ENCODE measurements at places on chromosomes 1 and 21.

- DNase-seq: peak; percentile 75
These were observed 52.7 kb upstream of the WASF2 start for GRCh38 chr1:27542463-27543273.

GRCh38 chr1:113943028-113943811 lies 14.1 kb downstream of the HIPK1 start:
- peak; percentile 92 for DNase-seq

- no peak for DNase-seq
These were observed 141.0 kb upstream of the TNR start for GRCh38 chr1:175884369-175884768.

DNA sequence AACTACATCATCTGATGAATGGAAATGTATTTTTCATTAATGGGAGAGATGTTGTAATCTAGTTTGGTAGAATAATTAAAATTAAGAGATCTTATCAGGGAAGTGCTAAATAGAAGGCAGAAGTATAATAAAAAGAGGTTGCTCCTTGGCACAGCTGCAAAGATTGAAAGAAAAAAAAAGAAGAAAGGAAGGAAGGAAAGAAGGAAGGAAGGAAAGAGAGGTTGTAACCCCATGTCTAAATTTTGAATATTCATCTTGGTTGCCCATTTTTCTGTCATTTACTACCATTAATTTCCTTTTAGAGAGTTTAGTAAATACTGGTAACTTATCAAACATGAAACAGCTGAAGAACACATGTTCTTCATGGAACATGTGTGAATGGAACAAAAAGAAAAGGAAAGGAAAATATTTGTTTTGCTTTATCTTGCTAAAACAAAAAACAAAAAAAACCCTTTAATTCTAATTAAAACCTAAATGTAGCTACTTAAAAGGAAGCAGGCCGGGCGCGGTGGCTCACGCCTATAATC lies 10.5 kb upstream of the MDM4 start:
- no peak for DNase-seq

GRCh38 chr1:217343907-217344306 lies 287.0 kb downstream of the GPATCH2 start:
- DNase-seq: no peak

DNA sequence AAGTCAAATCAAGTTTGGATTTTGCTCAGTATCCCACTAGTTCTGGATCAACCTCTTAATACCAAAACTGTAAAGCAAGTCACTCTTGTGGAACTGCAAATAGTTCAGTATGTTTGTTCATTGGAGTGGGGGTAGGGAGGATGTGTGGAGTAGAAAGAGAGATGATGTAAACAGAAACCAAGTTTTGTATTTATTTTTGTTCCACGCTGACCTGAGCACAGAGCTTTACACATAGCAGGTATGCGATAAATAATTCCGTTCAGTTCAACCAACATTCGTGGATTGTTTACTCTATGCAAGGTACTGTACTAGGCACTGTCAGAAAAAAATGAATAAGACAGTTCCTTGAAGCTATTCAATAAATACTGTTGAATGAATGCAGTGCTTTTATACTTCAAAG lies 4.5 kb upstream of the ZNF644 start:
- DNase-seq: no peak

DNA sequence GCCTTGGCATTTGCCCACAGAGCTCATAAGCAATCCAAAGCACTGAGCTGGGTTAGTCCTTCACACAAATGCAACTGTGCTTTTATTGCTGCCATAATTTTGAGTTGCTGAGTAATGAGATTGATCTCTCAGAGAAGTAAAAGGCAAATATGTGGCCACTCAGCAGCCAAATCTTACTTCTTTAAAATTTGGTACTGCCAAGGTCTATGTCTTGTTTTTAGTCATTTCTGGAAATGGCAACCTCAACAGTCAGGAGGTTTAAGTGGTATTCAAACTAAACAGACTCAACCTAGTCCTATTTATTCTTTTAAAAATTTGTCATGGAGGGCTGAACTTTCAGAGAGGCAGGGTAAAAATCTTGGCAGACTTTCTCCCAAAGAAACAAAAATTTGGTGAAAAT lies 216.4 kb upstream of the GJB5 start:
- DNase-seq: no peak

GRCh38 chr1:186208405-186209129 lies 166.5 kb downstream of the TPR start:
- DNase-seq: no peak

- DNase-seq: peak; percentile 40
These were observed 382.9 kb upstream of the B3GALT2 start for GRCh38 chr1:193569096-193569982.

- no peak for DNase-seq
These were observed 38.7 kb downstream of the COL18A1 start for GRCh38 chr21:45443595-45444181.

DNA sequence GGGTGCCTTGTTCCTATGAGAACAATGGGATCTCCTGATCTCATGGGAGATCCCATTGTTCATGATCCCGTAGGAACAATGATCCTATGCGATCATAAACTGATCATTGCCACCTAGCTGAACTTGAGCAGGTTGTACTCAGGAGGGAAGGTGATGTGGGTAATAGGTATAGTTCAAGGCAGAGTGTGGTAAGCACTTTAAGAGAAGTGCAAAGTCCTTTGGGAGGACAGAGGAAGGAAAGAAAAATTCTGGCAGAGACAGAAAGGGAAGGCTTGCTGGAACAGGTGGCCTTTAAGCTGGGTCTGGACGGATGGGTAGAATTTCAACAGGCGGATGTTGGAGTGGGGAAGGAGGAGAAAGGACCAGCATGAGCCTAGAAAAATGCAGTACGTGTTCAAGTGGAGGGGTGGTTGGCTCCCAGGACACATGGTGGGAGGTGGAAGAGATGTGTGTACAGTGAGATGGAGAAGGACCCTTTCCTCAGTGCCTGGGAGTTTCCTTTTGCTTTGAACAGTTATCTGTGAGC lies 22.3 kb downstream of the GREM2 start:
- no peak for DNase-seq

DNA sequence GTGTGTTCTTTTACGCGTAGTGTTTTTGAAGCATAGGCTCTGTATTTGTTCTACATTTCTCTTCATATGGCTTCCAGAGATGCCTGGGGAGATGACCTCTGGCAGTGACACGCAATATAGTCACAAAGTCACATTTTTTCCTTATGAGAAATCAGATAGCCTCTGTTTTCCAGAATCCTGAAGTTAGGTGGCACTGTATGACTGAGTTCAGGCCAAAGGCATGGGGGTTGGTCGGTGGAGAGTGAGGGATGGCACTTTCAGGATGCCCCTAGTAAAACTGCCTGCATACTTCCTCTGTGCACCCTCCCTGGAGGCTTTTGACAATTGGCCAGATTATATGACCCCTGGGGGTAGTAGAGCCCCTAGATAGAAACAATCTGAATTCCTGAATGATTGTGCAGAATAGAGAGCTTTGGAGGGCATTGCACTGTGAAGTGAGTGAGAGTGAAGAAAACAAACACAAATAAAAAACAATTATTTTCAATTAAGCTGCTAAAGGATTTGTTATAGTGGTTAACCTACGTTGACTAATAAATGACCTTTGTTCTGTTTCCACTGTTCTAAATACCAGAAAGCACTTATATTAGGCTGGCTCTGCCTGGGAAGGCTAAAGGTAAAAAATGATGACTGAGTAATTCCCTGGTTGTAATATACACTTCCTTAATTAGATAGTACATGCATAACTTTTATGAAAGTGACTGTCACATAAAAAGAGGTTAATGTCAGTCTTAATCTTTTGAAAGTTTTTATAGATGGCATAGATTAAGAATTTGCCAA lies 1660.8 kb downstream of the PLA2G4A start:
- DNase-seq: no peak

GRCh38 chr21:44408226-44408625 lies 47.1 kb upstream of the LRRC3 start:
- DNase-seq: no peak

DNA sequence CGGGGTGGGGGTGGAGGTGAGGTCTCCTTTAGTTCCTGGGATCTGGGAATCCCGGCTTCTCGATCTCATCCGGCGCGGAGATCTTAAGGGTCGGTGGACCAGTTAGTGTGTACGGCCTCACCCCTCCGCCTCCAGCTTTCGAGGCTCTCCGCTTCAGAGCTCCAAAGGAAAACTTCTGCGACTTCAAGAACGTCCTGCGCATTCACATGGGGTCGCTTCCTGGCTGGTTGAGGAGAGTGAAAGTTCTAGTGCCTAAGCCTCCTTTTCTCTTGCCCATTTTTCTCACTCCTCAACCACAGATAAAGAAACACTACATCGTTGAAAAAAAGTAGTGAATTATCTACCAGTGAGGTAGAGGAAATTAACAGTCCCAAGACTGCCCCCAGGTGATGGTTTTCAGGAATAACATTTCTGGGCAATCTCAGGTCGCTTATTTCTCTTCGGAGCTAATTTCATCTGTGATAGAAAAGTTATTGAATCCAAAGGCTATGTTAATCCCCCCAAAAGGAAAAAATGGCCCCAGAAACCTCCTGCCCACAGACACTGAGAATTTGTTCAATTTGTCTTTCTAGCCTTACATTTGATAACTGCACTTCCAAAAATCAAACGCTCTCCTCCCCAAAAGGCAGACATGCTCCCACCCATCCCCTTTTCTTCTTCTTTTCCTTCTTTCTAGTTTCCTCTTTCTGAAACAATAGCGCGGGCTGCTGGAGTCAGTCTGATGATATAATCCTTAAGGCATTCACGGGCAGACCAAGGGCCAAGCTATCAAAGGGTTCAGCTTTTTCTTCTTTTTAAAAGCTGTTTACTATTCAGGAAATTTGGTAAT lies 20.6 kb upstream of the TBX15 start:
- DNase-seq: peak; percentile 36

- peak; percentile 73 for DNase-seq
These were observed 306.4 kb downstream of the DUSP10 start for GRCh38 chr1:221435504-221435904.
